H9 (cell line): ENCODE measurements at places on chromosomes 13 and 19. TPM values are rescaled to one million over a fixed set of nuclear protein-coding genes. Genes with fewer than 3 reads are reported as not detected.

DNA sequence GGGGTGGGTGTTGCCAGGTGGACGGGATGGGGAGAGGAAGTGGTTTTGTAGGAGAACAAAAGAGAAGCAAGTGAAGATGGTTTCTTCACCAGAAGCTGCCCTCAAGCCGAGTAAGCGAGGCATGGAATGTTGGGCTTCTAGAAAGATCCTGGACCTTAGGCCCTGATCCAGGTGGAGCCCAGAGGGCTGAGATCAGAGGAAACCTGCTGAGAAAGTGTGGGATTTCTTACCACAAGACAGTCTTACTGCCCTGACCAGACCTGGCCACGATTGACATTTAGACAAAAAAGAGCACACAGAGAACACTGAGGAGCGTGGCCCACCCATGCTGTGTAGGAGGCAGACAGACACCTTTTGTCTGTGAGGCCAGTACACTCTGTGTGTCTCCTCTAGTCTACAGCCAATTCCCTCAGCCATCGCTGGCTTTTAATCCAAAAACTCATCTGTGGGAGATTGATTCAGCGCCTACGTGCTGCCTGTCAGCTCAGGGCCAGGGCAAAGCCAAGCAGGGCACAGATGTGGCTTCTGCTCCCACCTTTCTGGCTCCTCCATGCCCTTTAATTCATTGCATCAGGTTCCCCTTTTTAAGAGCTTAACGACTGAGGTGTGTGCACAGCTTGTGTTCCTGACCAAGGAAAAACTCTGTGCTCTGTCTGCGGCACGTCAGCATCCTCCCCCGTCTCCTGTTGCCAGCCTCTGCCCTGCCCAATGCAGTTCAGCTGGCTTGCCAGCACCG is 123.3 kb downstream of the AKAP11 start:
- DNase-seq: no peak

DNA sequence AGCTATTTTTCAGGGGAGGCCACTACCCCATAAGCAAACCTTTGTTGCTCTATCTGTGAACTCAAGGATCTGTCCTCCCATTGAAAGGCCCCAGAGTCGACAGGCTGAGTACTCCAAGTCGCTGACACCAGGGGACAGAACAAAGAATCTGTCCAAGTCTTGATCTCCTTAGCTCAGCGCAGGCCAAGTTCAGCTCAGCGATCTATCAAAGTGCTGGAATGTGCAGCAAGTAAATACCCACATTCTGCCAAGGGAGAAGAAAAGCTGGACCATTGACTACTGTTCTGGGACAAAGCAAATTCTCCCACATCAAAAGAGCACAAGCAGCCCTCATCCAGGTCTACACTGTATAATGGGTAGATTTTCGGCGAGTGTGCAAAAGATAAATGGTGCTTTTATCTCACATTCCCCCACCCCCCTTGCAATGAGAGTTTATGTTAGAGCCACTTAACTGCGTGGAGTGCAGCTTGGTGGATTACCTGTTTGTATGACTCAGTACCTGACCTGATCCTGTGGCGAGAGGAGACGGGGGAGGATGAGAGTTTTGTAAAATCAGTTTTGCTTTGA is 391.7 kb upstream of the SGCG start:
- no peak for DNase-seq

DNA sequence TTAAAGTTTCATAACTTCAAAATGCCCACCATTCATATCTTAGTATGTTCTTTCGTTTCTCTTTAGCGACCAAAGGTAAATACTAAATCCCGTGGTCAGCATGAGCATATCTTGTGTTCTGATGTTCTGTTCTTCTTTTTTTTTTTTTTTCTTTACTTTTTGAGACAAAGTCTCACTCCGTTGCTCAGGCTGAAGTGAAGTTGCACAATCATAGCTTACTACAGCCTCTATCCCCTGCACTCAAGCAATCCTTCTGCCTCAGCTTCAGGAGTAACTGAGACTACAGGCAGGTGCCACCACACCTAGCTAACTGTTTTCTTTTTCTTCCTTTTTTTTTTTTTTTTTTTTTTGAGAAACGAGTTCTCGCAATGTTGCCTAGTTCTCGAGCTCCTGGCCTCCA is 60.9 kb upstream of the ATP12A start:
- no peak for DNase-seq

- peak; percentile 81 for DNase-seq
Measured at GRCh38 chr19:28633319-28634018, 579.5 kb downstream of the UQCRFS1 start.

DNA sequence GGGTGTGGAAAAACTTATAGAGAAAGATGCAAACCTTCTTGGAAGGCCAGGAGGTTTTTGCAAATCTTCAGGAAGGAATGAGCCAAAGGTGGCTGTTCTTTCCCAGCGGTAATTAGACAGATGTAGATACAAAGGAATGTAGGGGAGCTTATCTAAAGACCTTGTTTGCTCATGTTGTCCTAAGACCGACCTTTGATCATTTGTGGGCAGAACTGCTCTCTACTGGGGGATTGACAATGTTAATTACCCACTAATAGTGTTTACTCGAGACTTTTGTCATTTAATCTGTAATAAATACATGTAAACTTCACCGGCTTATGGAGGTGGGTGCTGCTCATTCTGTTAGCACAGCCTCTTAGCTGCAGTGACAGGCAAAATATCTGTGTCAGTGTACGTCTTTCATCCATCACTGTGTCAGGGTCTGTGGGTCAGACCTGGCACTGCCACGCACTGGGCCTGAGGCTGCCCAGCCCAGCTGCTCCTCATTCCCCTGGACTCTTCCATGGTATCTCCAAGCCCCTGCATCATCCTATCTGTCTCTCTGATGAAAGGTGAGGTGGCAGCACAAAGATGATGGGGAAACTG is 68.3 kb downstream of the ZNF431 start:
- DNase-seq: no peak

FREM2 gene
- total RNA-seq: 15.4 and 16.0 TPM in 2 replicates

OR7A5 gene
- total RNA-seq: not detected in 2 replicates

DNA sequence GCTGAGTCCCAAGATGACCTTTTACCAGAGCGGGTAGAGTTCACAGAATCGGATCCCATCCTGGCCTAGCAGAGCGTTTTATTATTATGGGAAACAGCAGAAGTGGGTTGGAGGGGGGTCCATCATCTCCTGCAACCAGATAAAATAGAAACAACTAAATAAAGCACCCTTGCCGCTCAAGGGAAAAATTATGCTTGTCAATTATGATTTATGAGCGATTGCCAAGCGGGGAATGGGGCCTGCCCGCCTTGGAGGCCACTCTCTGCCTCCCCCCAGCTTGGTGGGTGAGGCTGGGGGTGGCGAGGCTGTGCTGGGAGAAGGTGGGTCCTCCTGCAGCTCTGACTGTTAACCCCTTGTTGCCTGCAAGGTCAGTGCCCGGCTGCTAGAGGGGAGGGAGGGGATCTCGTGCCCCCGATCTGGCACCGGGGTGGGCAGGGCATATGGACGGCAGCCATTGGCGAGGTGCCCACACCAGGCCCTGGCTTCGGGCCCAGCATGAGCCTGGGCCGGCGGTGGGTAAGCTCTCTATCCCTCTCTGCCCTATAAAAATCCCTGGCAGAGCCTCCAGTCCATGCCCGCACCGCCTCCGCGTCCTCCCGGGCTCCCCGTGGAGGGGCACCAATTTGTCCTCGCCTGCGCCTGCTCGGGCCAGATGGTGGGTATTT is 129.1 kb downstream of the URI1 start:
- no peak for DNase-seq

NOVA2 gene
- 8.8 and 8.9 TPM in 2 replicates for total RNA-seq
